ENCODE measurements at places on chromosomes 7 and 10.

DNA sequence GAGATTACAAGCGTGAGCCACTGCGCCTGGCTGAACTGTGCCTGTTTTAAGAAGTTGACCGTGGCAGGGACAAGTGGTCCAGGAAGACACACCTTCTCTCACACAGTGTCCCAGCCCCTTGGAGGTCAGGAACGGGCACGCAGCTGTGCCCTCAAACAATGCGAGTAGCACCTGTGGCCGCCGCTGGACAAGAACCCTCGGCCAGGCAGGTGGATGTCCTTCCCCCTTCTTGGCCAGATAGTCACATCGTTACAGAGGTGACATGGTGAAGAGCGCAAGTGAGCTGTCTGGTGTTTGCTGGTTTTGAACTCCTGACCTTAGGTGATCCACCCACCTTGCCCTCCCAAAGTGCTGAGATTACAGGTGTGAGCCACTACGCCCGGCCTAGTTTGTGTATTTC lies 8.8 kb downstream of the ZFAND2A start:
- no peak for DNase-seq

- DNase-seq = no peak
Observed at GRCh38 chr10:78752708-78753107, 316.1 kb upstream of the ZMIZ1 start.

DNA sequence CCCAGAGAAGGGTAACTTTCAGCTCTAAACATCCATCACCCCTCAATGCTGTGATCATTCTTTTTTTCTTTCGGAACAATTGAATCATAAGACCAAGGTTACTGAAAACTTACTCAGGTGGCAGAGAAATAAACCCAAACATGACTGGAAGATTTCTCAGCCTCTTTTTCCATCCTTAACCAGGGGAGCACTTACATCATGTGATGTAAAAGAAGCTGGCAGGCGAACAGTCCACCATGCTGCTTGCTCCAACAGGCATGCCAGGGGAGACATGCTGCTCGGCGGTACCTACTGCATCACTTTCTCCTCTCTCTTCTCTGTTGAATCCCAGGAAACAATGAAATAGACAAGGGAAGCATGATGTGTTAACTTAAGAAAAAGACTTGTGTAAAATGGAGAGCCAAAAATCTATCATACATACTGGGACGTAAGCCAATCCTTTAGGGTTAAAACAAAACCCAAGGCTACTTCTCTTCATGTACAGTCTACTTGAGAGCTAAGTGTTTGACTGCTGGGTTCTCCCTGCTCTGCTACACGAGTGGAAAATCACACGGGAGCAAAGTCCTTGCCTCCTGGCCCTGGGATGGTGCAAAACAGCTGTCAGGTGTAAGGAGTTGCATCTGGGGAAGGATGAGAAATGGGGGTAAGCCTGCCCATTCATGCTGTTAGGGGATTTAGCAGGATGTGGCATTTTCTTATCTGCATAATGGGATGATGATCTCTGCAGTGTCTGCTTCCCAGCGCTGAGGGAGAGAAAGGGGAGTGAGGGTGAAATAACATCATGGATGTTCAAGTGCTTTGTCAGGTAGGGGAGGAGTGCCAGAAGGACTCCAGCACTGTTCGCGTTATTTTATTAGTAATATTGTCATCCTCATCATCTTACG lies 64.3 kb upstream of the ZNF438 start:
- no peak for DNase-seq

DNA sequence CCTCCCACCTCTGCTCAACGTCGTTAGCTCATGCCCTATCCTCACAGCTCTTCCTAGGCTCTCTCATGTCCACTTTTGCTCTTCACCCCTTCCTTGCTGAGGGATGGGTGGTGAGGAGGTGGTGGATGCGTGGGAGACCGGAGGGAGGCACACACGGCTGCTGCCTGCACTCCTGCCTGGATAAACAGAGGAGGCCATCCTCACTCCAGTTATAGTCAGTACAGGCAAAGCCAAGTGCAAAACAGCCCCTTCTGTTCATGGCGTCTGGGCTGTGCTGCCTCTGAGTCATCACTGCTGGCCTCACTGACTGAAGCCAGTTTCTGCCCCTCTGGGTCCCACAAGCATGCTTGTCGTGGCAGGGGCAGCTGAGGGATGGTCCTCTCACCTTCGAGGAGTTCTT lies 31.9 kb upstream of the LRRC4 start:
- DNase-seq = no peak

GRCh38 chr7:45680776-45681175 lies 106.6 kb downstream of the ADCY1 start:
- no peak for DNase-seq

DNA sequence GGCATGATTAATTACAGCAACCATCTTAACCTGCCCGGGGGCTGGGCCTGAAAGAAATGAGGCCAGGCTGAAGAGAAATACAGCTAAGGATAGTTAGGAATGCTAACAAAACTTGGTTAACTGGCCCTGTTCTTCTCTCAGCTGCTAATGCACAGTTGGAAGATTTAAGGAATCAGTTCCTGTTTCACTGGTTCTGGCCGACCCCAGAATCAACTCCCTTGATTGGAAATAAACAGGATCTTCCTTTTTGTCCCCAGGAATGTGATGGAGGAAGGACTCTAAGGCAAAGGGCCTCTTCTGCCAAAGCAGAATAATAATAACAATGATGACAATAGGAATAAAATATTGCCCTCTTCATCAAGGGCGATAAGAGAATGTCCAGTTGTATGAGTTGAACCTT lies 3.5 kb upstream of the LRMDA start:
- DNase-seq = no peak

DNA sequence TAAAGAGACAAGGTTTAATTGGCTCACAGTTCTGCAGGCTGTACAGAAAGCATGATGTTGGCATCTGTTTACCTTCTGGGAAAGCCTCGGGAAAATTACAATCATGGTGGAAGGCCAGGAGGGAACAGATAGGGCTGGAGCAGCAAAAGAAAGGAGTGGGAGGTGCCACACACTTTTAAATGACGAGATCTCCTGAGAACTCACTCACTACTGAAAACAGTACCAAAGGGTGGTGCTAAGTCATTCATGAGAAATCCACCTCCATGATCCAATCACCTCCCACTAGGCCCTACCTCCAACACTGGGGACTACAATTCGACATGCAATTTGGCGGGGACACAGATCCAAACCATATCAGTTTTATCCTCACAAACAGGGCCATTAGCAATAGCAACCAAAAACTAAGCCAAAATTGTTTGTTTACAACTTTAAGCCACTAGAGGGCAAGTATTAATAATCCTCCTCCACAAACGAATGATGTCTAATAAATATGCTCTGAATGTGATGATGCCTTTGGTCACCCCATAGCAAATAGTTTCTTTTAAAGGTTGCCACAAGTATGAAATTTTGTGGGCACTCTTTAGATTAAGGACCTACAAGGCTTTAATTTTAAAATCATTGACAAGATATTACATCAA lies 129.2 kb upstream of the NRBF2 start:
- DNase-seq = no peak

GRCh38 chr7:7746458-7746857 lies 28.1 kb upstream of the RPA3 start:
- DNase-seq = no peak

DNA sequence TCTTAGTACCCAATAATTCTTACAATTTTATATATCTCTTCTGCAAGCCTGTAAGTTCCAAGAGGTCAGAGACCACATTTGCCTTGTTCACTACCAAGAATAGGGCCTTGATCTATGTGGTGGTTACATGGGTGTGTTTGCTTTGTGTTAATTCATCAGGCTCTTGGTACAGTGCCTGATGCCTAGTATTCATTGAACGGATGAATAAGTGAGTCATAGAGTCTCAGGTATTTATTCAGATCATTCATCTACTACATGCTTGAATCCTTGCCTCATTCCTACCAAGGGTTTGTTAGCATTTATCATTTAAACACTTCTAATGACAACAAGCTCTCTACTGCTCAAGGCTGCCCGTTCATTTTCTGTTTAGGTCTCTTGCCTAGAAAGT lies 11.3 kb upstream of the SGPL1 start:
- no peak for DNase-seq

- DNase-seq = no peak
Observed at GRCh38 chr7:34451183-34451582, 206.8 kb upstream of the NPSR1 start.

DNA sequence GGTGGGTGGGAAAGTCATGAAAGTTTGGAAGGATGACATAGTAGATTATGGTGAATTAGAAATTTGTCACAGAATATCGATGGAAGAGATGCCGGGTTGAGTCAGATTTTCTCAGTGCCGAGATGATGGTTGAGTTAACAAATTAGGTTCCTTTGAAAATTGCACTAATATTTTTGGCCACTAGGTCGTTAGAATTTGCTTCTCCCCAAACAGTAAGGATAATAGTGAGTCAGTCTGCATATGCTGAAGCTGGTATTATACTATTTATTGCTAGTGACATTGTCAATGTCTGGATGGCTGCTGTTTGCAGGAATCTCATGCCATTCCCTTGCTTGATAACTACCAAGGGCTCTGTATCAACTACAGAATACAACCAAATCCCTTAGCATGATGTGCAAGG lies 37.7 kb upstream of the MINDY3 start:
- no peak for DNase-seq

Data from hepatocyte (in vitro differentiated cells).